ENCODE measurements at places on chromosomes 12 and 14. TPM values are rescaled to one million over a fixed set of nuclear protein-coding genes. Genes with fewer than 3 reads are reported as not detected.

DNA sequence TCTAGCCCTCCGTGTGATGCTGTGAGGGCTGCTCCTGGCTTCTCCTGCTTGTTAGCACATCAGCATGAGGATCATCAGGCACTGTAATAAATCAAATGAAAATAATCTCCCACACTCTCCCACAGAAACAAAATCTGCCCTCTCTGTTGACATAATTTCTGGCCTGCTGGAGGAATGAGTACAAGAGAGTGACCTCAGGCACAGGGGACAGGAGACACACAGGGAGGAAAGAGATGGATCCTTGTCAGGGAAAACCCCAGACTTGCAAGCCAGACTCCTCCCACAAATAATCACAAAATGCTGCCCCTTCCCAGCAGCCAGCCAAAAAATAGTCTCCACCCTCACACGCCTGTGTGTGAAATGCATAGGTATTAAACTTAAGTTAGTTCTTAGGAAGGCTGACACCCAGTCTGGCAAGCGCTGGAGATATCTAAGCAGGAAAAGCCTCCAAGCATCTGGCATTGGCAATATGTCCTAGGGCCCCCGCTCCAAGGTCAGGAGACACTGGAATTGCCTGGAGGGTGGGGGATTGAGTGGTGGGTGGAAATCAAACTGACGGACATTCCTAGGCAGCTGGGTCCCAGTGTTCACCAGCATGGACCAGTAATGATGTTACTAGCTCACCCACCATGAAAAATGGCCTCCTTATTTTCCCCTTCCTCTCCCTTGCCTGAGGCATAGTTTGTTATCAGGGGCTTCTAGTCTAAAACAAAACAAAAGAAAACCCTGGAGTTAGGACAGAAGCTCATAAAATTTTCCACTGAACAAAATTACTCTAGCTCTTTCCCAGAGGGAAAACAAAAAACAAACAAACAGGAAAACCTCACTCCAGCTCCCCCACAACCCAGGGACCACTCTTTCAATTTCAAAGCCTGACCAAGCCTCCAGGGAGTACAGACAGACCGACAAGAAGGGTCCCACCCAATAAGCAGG lies 22.0 kb downstream of the SMUG1 start:
- peaks cover under 1% of the 10 kb centered on the region for H3K36me3 ChIP-seq
- H3K4me3 ChIP-seq = no peak overlapping the region
- H3K27ac ChIP-seq = no peak overlapping the region

DNA sequence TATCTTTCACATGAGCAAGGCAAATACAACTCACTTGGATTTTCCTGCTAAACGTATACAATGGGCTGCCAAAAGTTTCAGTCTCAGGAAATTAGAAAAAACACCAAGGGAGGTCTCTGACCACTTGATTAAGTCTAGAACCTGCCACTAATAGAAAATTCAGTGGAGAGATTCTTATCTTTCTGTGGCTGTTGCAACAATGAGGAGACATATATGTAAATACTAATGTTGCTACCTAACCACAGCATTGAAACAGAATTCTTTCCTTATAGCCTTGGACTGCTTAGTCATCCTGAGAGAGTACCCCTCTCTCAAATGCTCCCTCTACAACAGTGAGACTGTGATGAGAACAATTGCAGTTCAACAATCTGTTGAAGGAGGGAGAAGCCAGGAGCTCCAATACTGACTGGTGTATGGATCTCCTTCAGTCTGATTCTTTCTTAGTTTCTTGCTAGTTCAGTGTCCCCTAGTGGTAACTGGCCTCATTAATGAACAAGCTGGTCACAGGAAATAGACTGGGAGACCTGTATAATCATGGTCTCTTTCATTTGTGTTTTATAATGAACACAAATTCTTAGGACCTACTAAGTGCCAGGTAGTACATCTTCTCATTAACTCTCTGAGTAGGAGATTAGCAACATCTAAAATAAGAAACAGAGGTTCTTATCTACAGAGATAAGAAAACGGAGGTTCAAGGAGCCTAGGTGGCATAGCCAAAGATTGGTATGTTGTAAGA lies 164.5 kb downstream of the SLC38A4 start:
- peak; percentile 8 for DNase-seq
- H3K27ac ChIP-seq = peak overlapping the region; percentile 76
- peaks cover 49% of the 10 kb centered on the region for H3K4me1 ChIP-seq
- H3K27me3 ChIP-seq = no peaks in the 10 kb centered on the region

- no peaks in the 10 kb centered on the region for H3K4me1 ChIP-seq
- no peak overlapping the region for H3K4me3 ChIP-seq
- no peak overlapping the region for H3K27ac ChIP-seq
- no peak for DNase-seq
Observed at GRCh38 chr12:109124878-109125648, 8.7 kb downstream of the ACACB start.

GRCh38 chr12:67413577-67413976 lies 144.4 kb downstream of the CAND1 start:
- no peak overlapping the region for H3K4me3 ChIP-seq
- DNase-seq = no peak
- H3K4me1 ChIP-seq = no peaks in the 10 kb centered on the region
- H3K36me3 ChIP-seq = peaks cover 2% of the 10 kb centered on the region
- H3K27me3 ChIP-seq = no peaks in the 10 kb centered on the region

- H3K27ac ChIP-seq = no peak overlapping the region
- peaks cover 21% of the 10 kb centered on the region for H3K4me1 ChIP-seq
- H3K27me3 ChIP-seq = no peaks in the 10 kb centered on the region
- H3K4me3 ChIP-seq = no peak overlapping the region
- DNase-seq = no peak
Observed at GRCh38 chr12:12741660-12742059, 24.5 kb downstream of the CDKN1B start.

DNA sequence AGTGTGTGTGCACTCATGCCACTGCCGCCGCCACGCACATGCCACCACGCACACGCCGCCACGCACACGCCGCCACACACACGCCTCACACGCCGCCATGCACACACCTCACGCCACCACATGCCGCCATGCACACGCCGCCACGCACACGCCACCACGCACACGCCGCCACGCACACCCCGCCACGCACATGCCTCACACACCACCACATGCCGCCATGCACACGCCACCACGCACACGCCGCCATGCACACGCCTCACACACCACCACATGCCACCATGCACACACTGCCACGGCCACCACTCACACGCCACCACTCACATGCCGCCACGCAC lies 6.3 kb downstream of the CLBA1 start:
- no peaks in the 10 kb centered on the region for H3K27me3 ChIP-seq
- H3K27ac ChIP-seq = no peak overlapping the region
- H3K4me1 ChIP-seq = peaks cover 5% of the 10 kb centered on the region
- H3K36me3 ChIP-seq = no peaks in the 10 kb centered on the region
- H3K4me3 ChIP-seq = no peak overlapping the region
- DNase-seq = no peak

The HOXC4 gene
- 1.00 TPM for total RNA-seq

The PLBD2 gene
- 13.2 TPM for total RNA-seq

Measured in activated T-cell treated with anti-CD3 and anti-CD28 coated beads, Interleukin-2, amount 50 U/mL, for 72 hours (primary cell).